ENCODE measurements at places on chromosomes 2 and 18.

- DNase-seq = no peak
These were observed 1.0 kb downstream of the CD8A start for GRCh38 chr2:86789687-86790133.

DNA sequence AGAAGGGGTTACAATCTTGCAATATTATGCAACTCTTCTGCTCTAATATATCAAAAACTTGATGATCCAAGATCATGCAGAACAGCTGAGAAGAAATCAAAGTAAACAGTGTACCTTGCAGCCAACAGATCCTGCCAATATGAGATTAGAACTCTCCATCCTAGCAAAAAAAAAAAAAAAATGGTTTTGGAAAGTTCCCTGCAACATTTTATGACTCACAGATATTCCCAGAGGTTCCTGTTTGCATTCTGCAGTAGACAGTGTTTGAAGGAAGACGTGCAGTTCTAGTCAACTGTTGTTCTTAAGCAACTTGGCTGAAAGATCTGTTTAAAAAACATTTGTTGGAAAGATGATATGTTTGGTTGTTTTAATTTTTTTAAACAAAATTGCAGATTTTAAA is 103.6 kb upstream of the WDR75 start:
- no peak for DNase-seq

DNA sequence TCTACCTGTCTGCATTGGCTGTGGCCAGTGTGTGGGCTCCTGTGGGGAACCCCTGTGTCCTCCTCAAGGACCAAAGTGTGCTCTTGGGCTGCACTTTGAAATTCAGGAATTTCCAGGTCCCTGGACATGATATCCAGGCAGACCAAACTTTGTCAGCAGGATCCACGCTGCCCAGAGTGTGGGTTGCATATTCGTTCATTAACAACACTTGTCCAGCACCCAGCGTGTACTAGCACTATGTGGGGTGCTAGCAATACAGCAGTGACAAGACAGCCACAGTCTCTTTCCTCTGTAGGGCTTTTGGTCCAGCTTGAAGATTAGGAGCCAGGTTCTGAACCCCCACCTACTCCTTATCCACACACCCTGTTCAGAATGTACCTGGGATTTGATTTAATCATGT is 304.5 kb downstream of the ZNF521 start:
- no peak for DNase-seq

- DNase-seq = no peak
These were observed 55.5 kb downstream of the MARCHF4 start for GRCh38 chr2:216316743-216317142.

- DNase-seq = no peak
These were observed 268.2 kb upstream of the SKOR2 start for GRCh38 chr18:47519706-47520105.
